ENCODE measurements at places on chromosomes 13 and 19.

- no peak for DNase-seq
Observed at GRCh38 chr19:4908781-4909155, 533 bp upstream of the UHRF1 start.

GRCh38 chr13:78595495-78596398, 7.6 kb downstream of the POU4F1 start:
- DNase-seq = peak; percentile 69

- DNase-seq = no peak
Observed at GRCh38 chr13:58144616-58145015, 513.1 kb downstream of the PCDH17 start.

DNA sequence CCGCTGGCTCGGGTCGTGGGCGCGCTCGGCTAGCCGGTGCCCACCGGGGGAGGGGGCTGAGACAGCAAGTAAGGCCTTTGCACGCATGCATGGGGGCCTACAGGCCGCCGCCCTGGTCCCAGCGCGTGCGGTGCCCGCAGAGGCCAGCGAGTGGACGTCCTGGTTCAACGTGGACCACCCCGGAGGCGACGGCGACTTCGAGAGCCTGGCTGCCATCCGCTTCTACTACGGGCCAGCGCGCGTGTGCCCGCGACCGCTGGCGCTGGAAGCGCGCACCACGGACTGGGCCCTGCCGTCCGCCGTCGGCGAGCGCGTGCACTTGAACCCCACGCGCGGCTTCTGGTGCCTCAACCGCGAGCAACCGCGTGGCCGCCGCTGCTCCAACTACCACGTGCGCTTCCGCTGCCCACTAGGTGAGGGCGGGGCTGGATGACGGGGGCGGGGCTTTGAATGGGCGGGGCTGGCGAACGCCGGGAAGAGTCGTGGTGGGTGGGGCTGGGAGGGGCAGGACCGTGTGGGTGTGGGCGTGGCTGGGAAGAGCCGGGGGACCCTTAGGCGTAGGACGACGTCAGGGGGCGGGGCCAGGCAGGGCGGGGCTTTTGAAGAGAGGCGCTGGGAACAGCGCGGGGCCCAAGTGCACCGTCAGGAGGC, 2.1 kb downstream of the CILP2 start:
- DNase-seq = peak; percentile 84

DNA sequence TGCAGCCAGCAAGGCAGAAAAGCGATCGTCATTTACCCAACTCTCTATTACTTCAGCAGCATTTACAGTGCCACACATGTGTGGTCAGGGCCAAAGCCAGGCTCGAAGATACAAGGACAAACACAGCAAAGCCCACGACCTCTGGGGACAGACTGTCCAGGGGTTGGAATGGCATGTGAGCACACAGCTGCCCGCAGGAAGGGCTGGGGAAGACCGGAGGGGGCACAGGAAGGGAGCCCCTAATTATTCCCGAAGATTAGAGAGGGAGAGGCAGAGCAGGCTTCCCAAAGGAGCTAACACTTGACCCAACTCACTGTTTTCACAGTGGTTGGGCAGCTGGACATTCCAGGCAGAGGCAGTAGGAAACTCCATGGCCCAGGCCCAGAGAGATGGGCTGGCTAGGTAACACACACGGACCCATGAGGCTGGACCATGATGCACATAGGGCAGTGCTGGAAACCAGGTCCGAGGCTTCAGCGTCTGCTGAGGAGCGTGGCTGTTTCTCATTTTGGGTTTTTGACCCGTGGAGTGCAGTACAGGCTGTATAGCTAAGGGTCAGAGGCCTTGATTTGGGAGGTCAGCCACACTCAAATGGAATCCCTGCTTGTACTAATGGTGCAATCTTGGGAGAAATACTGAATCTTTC, 179.8 kb downstream of the FOXO1 start:
- no peak for DNase-seq

GRCh38 chr13:30618930-30619279, 1.2 kb downstream of the USPL1 start:
- no peak for DNase-seq

- DNase-seq = no peak
Observed at GRCh38 chr13:43376596-43376995, 353.2 kb downstream of the DNAJC15 start.

GRCh38 chr13:102904408-102904862, 58.6 kb downstream of the ERCC5 start:
- DNase-seq = no peak

DNA sequence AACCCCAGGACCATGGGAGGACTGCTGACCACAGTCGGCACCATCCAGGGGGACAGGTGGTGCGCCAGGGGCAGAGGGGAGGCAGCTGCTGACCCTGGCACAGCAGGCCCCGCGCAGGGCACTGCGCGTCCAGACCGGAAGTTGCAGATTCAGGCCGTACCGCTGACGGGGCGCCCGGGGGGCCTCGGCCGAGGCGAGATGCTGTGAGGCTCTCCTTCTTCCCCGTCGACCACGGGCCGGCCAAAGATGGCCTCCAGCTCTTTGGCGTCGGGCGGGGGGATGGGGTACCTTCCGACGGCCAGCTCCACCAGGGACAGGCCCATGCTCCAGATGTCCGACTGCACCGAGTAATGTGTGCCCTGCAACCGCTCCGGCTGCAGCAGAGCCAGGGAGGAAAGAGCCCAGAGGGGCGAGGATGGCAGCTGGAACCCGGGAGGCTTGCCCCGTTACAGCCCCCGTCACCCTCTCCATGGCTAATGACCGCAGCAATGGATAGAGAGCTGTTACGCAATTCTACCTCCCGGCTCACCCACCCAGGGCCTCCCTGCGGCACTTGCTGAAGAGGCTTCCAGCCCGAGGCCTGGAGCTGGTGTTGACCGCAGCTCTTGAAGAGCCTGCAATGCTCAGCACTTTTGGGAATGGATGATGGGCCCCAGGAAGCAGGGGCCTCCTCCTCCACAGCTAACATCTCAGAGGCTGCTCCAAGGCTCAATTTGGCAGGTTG, 24.7 kb downstream of the MAP2K2 start:
- DNase-seq = no peak

- DNase-seq = no peak
Observed at GRCh38 chr13:91644806-91645205, 246.4 kb downstream of the GPC5 start.

DNA sequence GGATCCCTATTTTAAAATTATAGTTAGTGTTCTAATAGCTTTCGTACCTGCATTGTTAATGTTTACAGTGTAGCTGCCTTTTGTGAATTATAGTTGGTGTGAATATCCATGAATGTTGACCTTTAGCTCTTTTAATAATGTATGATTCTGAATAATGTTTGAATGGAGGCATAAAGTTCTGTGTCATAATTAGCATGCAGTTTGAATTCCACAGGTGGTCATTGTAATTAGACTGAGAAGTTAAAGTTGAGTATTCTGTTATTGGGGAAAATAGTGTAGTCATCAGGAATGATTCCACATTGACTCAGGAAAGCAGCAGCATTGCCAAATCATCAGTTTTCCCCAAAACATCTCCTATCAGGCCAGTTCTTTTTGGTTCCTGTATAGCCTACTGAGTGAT, 12.1 kb downstream of the GPR18 start:
- DNase-seq = no peak

GRCh38 chr19:51809787-51810186, 14.8 kb downstream of the FPR3 start:
- DNase-seq = no peak

DNA sequence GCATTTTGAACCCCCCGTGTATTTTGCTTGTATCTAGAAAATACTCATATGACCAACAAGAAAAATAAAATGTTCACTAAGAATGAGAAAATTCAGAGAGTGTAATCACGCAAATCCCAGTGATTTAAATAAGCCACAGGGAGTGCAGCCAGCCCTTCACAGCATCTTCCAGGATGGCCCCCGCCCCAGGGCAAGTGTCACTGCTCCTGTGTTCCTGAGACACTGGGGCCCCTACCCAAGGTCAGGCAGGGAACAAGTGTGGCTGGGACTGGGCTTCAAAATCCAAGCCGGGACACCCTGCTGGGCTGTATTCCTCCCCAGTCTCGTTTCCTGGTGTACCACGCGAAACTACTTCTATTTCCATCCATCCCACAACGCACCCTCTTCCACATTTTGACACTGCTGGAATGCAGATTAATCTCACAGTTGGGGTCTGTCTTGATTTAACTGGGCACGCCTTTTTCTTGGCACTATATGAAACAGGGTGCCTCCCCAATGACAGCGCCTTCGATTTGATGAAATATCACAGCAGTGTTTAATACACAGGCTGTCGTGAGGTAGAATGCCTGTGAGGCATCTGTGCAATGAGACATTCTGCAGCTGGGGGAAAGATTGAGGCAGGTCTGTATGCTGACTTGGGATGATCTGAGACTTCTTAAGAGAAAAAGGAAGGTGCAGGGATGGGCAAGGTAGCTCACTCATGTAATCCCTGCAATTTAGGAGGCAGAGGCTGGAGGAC, 18.3 kb upstream of the CCNP start:
- no peak for DNase-seq

DNA sequence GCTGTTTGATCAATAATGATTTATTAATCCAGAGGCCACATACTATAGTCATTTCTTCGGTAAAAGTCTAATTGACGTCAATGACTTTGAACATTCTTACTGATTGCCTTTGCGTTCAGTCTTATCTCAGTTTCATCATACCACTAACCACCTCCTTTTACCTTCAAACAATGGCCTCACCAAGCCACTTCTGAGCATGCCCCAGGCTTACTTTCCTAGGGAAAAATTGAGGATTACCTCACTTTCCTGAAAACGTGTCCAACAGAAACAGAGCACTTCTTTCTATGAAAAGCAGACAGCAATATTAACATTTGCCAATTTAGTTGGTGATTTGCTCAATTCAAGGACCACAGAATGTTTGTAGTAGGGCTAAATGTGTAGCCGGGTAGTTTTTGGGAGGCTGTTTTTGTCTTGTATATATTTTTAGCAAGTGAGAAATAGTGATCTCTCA, 157.6 kb downstream of the KLF5 start:
- no peak for DNase-seq

GRCh38 chr19:50893047-50893736, 18.0 kb downstream of the KLK4 start:
- no peak for DNase-seq

DNA sequence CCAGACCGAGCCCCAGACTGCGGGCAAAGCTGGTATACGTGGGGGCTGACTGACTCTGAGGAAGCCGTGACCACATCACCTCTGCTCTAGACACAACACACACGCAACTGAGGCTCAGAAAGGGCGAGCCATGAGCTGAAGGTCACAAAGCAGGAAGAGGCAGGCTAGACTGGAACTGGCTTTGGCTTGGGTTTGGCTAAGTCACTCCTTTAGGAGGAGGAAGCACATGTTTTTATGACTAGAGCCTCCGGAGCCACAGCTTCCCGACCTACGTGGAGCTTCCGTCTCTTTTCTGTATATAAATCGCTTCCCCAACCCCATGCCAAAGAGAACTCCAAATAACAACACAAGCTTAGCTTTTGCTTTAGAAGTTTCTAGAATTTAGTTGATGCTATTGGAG, 48.0 kb downstream of the RFX2 start:
- peak; percentile 71 for DNase-seq

DNA sequence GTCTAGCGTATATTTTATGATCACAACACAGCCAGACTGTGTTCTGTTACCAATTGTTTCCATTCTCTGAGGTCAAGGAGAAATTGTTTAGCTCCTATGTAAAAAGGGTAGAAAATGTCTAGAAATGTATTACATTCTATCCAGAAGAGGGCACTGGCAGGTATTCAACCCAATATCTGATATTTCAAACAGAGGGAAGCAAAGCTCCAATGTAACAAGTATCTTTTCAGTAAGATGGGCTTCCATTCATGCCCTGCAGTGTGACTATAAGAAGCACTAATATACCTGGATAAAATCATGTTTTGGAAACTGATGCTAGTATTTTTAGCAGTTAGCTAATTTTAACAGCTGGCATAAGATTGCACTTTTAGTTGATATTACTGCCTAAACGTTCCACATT, 312.7 kb downstream of the FGF14 start:
- DNase-seq = no peak
